ENCODE measurements at places on chromosomes 4 and X.

DNA sequence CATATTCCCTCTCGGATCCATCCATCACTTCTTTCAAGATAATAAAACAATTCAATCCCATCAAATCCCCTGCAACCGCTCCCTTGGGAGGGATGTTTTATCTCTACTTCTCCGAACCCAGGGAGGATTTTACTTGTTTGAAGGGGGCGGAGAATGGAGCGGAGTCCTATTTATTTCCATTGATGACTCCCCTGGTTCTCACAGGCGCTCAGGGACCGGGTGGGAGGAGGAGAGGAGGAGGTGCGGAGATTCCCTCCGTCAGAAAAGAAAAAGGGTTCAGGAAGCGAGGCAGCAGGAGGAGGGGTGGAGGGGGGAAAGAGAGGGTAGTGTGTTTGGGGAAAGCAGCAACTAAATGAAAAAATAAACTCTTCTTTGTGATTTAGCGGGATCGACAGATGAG lies 2.1 kb downstream of the NDNF start:
- DNase-seq, result no peak

- DNase-seq, result no peak
Measured at GRCh38 chrX:130347321-130347720, 7.6 kb downstream of the SLC25A14 start.

DNA sequence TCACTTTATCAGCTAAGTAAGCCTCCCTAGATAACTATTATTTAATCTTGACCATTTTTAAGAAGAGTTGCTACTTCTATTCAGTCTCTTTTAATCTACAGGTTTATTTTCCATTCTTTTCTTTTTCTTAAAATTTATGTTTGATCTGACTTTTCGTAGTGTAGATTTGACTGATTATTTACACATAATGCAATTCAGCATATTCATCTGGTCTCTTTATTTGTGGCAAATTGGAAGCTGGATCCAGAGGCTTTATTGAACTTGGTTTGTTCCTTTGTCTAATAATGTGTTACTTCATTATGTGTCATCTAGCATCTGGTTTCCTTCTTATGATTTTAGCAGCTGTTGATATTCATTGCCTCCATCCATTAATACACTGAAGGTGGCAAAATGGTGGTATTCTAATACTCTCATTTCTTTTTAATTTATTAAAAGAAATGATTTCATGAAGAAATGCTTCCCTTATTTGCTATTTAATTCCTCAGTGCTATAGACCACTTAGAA lies 113.0 kb downstream of the FBXW7 start:
- no peak for DNase-seq

DNA sequence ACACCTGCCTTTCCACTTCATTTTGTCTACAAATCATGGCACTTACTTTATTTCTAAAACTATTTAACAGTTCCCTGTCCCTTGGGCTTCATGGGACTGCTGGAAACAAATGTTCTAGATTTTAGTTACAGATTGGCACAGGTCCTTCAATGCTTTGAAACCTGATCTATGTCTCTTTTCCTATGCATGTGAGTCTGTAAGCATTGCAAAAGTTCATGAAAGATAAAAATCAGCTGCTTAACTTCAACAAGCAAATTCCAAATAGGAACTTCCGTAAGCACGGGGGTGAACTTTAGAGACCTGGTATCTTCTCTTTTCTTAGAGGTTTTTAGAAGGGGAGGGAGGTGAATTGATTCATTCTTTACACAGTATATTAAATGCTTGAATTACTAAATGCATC lies 9.5 kb downstream of the LGI2 start:
- DNase-seq, result no peak

DNA sequence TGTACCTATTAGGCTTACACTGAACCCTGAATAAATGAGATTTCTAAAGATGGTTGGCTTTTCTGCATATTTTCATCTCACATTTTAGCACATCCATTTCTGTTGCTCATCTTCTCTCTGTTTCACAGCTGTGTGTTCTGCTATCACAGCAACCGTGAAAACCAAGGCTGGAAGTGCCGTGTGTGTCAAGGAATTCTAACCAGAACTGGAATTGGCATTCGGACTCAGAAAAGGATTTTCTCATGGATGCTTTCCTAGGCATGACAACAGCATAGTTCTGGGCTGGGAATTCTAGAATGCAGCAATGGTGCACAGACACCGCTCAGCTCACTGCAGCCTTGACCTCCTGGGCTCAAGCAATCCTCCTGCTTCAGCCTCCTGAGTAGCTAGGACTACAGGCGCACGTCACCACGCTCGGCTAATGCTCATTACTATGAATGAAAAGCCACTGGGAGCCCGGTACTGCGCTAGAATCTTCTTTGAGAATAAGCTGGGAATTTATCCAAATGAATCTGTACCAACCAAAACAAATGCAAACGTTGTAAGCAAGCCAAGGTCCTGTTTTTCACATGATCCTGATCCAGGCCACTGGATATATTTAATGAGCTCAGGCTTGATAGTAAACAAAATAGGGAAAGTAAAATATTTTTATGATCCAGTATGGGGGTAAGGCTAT lies 105.2 kb downstream of the RBM47 start:
- DNase-seq, result no peak

GRCh38 chr4:13536607-13537006 lies 7.7 kb downstream of the NKX3-2 start:
- no peak for DNase-seq

- DNase-seq, result no peak
Measured at GRCh38 chrX:150088042-150088441, 149.8 kb upstream of the EOLA2 start.

GRCh38 chr4:138558886-138559285 lies 316.7 kb upstream of the SLC7A11 start:
- no peak for DNase-seq

- no peak for DNase-seq
Measured at GRCh38 chrX:40176351-40177116, 78.8 kb upstream of the BCOR start.

DNA sequence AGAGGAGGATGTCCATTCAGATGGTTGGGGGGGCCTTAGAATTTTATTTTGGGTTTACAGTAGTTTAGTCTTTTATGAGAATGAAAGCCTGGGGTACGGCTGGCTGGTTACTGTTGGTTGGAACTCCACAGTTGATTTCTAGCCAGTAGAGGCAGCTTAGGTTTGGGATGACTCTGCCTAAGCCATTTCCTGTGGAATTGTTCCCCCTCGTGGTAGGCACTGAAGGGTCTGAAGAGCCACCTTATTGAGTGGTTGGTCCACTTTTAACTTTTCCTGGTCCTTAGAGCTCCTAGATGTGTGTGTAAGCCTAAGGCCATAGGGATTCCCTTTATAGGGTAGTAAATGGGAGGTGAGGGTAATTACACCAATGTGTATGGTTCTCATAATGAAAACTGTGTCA lies 19.7 kb downstream of the SPIN3 start:
- DNase-seq, result no peak

GRCh38 chrX:66221856-66222255 lies 57.8 kb downstream of the HEPH start:
- DNase-seq, result no peak

DNA sequence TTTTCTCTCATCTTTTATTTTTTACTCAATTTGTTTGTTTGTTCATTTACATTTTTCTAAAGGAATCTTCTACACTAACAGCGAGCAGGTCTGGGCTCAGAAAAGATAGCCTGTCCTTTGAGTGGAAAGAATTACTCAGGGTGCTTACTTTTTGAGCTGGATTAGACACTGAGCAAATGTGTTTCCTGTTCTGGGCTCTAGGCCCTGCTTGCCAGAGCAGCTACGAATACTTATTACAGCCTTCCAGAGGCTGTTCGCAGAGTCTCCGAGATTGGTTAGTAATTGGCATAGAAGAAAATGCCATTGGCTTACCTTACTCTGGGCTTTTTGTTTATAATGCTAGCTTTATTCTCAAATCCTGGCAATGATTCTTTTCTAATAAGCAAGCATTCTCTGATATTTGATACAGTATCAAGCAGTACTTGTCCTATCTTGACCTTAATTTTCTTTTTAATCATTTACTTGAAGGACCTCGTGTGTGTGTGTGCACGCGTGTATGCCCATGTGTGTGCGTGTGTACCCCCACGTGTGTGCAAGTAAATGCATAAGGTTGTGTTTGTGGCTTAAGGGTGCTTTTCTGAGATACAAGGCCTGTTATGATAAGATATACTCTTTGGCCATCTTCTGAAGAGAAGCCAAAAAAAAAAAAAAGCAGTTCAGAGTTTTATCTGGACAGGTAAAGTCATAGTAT lies 76.2 kb upstream of the GRXCR1 start:
- DNase-seq, result no peak

Data from iPS DF 19.7 (cell line).